Thymus (tissue), 14 donors: ENCODE measurements at places on chromosomes 4 and X. TPM values are rescaled to one million over a fixed set of nuclear protein-coding genes. Genes with fewer than 3 reads are reported as not detected.

CD99L2 gene
- 14.0 TPM for polyA plus RNA-seq

AMTN gene
- polyA plus RNA-seq, result 1.4 TPM

GABRG1 gene
- polyA plus RNA-seq, result 0.02 TPM

DNA sequence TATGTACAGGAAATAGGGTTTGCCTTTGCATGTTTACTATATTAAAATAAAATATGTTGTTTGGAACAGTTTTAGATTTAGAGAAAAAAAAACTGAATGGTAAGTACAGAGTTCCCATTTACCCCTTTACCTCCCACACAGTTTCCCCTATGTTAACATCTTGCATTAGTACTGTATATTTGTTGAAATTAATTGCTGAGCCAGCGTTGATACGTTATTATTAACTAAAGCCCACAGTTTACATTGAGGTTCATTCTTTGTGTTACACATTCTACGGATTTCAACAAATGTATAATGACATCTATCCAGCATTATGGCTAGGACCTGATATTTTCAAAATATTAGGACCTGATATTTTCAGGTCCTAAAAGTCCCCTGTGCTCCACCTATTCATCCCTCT is 70.7 kb downstream of the PPP3CA start:
- H3K4me1 ChIP-seq, result no peaks in the 10 kb centered on the region
- H3K27me3 ChIP-seq, result no peaks in the 10 kb centered on the region
- DNase-seq, result no peak
- H3K27ac ChIP-seq, result no peak overlapping the region
- no peak overlapping the region for H3K4me3 ChIP-seq

DNA sequence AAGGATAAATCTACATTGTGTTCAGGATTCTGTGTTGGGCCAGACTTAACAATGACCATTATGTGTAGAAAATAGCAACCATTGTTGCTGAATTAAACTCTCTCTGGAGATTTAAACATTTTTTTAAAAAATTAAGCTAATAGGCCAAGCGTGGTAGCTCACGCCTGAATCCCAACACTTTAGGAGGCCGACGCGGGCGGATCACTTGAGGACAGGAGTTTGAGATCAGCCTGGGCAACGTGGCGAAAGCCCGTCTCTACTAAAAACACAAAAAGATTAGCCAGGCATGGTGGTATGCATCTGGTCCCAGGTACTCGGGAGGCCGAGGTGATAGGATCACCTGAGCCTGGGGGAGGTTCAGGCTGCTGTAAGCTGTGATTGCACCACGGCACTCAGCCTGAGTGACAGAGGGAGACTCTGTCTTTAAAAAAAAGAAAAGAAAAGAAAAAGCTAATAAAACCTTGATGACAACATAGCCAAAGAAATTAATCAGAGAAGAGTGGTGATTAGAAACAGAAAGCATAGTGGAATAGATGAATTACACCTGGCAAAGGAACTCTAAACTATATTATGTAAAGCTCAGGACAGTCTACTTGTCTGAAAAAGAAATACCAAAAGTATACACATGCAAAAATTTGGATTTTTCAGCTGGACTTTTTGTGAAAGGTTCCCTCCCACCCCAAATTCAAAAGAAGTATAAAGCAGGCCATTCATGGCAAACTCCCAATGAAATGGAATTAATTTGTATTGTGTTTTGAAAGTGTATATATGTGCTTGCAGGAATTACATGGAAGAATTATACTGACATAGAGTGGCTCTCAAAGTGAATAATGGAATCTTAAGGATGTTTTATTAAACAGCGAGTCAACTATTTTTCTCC is 21.9 kb downstream of the PLS3 start:
- no peak for DNase-seq
- peaks cover 3% of the 10 kb centered on the region for H3K27me3 ChIP-seq
- H3K27ac ChIP-seq, result no peak overlapping the region
- no peaks in the 10 kb centered on the region for H3K36me3 ChIP-seq

- no peak within 1 kb of the TSS for H3K27ac ChIP-seq
- no peaks in the 10 kb centered on the region for H3K27me3 ChIP-seq
- peak within 1 kb of the TSS; percentile 30 for H3K4me3 ChIP-seq
- H3K36me3 ChIP-seq, result no peaks in the 10 kb centered on the region
- H3K4me1 ChIP-seq, result no peaks in the 10 kb centered on the region
Measured at GRCh38 chrX:102155806-102156179, at the start of gene BEX5. BEX5 (minus strand) TSS chrX:102155977; CDS start chrX:102154265, 1,712 bp downstream.

DNA sequence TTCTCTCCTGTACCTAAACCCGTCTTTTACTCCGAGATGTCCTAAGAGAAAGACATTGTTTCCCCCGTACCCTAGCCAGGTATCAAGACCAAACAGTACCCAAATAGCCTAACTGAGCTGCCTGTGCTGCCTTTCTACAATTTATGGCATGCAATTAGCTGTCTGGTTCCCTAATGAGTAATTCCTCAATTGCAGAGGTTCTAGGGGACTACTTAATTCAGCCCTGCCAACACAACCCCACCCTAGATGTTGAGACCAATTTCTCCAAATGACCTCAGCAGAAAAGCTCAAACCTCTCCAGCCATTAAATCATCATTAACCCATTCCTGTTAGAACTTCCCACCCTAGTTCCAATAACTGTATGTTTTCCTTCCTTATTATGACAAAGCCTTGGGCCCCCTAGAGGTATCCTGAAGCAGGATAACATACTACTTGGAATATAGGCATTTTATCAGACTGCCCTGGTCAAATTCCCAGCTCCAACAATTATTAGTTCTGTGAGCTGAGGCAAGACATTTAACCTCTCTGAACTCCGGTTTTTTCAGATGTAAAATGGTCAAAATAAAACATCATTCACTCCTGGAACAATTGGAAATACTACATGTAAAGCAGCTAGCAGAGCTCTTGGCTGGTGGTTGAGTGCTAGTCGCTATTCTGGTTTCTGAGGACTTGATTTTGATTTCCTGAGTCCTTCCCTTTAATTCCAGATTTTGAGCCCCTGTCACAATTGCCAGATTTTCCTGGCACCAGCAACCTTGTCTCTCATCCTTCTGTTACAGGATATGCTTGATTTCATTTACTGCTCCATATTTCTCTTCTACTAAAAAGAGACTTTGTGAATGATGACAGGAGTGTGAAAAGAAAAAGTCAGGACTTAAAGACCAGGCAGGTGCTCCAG is 244.6 kb upstream of the TENM3 start:
- H3K4me3 ChIP-seq, result no peak overlapping the region
- no peak for DNase-seq
- no peaks in the 10 kb centered on the region for H3K36me3 ChIP-seq
- H3K4me1 ChIP-seq, result no peaks in the 10 kb centered on the region

DNA sequence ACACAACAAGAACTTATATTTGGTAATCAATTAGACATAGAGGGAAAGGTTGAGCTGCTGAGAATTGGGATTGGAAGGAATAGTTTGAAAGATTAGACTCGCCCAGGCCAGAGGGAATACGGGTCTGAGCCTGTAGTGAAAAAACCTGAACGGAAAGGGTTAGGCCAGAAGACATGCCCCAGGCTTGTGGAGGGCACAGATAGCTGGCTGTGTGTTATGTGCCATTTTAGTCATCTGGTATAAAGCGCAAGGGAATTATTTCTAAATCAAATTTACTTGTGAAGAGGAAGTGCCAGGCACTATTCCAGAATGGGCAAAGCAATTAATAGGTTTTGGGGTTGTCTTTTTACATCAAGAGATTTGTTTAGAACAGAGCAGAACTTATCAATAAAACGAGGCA is 187.5 kb upstream of the ANKRD50 start:
- H3K4me3 ChIP-seq, result no peak overlapping the region
- H3K27ac ChIP-seq, result no peak overlapping the region
- no peaks in the 10 kb centered on the region for H3K27me3 ChIP-seq
- no peak for DNase-seq
- no peaks in the 10 kb centered on the region for H3K36me3 ChIP-seq
- H3K4me1 ChIP-seq, result no peaks in the 10 kb centered on the region
